ENCODE measurements at places on chromosomes 5 and 9.

DNA sequence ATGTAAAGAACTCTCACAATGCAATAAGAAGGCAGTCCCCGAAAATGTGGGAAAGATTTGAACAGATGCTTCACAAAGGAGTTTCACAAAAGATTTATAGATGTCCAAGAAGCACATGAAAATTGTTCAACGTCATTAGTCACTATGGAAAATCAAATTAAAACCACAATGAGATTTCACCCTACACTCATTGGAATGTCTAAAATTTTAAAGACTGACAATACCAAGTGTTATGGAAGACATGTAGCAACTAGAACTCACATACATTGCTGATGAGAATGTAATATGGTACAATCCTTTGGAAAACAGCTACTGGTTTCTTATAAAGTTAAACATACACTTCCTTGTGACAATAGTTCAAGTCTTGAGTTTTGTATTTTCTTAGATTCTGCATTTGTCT lies 11.0 kb upstream of the RECK start:
- DNase-seq: no peak

DNA sequence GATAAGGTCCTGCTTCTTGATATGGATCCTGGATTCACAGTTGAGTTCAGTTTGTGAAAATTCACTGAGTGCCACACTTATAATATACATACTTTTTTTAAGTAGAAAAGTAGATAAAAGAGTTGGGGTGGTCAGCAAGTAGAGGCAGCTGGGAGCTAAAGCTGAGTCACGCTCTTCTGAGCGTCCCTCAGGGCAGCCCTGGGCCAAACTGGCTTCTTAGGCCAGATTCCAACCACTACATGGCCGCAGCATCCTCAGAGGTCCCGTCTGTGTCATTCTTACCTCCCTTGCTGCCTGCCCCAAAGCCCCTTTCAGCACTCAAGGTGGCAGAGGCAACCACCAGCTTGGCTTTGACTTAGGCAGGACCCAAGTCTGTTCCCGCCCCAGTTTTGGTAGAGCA lies 123.3 kb upstream of the TBC1D2 start:
- DNase-seq: no peak

DNA sequence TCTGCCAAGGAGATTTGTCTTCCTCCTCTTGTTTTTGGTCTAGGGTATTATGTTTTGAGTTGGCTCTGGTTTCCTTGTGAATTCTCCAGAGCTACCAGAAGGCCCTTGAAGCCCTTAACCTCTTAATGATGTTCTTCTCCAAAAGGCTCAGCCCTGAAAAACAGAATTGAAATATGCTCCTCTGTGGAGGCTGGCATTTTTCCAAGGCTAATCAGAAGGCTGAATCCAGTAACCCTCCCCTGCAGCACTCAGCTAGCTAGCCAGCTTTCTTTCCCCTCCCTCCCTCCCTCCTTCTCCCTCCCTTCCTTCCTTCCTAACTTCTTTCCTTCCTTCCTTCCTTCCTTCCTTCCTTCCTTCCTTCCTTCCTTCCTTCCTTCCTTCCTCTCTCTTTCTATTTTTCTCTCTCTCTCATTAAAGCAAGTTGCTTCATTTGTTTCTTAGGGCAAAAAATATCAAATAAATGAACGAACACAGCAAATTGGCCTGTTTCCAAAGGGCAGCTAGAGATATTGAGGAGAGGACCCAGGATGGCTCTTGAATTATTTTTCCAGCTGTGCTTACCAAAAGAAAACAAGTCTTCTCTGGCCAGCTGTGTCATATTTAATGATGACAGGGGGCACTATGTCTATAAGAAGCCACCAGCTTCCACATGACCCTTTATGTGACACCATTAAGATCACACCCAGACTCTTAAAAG lies 38.7 kb downstream of the JAKMIP2 start:
- no peak for DNase-seq

DNA sequence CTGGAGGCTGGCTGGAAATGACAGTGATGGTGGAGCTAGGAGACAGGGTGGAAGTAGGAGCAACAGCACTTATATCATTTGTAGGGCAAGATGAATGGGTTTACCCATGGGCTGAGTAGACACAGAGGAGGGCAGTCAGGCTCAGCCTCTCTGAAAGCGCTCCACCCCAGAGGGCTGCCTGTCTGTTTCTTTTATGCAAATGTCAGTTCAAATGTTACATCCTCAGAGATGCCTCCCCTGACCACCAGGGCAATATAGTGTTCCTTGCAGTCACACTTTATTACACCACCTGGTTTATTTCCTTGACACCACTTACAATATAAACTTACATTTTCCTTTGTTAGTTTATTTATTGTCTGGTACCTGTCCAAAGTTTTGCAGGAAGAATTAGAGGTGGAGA lies 159.5 kb upstream of the IL12B start:
- DNase-seq: no peak

- DNase-seq: no peak
These were observed 429.1 kb downstream of the NR2F1-AS1 start for GRCh38 chr5:93151896-93152295.
